ENCODE measurements at places on chromosomes 7 and 10. TPM values are rescaled to one million over a fixed set of nuclear protein-coding genes. Genes with fewer than 3 reads are reported as not detected.

DNA sequence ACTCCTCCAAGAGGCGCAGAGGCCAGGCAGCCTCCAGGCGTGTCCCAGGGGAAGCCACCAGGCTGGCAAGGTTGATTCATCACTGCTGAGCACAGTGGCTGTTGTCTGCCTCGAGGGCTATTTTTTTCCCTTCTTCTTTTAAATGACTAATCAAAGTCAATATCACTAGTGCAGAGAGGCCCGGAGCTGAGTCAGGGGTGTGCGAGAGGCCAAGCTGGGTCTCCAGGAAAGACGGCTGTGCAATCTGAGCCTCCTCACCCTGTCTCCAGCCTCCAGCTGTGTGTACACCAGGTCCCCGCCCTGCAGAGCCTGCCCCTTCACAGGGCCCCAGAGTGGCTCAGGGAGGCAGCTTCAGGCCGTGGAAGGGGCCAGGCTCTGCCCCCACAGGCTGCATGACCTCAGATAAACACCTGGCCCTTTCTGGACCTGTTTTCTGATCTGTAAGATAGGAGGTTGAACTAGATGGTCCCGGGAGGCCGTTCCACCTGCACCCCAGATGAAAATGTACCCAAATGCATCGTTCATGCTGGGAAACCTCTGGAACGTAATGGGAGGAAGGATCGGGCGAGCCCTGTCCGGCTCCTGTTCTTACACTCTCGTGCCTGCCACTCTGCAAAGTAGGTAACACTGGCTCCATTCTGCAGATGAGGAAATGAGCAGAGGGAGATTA lies 3.7 kb downstream of the STX1A start:
- ATAC-seq = peak; percentile 80

DNA sequence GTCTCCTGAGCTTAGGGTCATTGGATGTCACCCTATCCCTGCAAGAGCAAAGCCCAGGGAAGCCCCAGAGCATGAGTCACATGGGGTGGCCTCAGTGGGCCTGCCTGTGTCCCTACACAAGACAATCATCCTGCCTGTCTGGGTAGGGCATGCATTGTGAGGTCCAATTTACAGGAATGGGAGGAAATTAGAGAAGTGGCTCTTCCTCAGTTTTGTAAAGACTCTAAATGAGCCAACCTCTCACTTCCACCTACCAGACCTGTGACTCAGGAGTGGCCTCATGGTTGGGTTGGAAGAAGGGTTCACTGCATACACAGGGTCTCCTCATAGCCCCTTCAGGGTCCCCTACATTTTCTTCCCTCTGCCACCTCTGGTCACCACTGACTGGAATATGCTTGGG lies 43.6 kb upstream of the SMNDC1 start:
- no peak for ATAC-seq

DNA sequence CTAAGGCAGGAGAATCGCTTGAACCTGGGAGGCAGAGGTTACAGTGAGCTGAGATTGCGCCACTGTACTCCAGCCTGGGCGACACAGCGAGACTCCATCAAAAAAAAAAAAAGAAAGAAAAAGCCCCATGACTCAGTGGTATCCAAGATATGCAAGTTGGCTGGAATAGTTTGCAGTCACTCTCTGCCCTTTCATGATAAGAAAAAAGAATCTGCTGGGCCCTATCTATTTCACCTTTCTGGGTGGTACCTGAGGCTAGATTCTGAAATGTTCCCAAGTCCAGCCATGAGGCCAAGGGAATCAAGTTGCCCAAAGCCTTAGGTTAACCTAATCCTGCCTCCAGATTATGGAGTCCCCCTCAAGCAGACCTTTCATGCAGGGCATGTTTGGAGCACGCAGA lies 24.3 kb downstream of the NKX2-3 start:
- no peak for ATAC-seq

DNA sequence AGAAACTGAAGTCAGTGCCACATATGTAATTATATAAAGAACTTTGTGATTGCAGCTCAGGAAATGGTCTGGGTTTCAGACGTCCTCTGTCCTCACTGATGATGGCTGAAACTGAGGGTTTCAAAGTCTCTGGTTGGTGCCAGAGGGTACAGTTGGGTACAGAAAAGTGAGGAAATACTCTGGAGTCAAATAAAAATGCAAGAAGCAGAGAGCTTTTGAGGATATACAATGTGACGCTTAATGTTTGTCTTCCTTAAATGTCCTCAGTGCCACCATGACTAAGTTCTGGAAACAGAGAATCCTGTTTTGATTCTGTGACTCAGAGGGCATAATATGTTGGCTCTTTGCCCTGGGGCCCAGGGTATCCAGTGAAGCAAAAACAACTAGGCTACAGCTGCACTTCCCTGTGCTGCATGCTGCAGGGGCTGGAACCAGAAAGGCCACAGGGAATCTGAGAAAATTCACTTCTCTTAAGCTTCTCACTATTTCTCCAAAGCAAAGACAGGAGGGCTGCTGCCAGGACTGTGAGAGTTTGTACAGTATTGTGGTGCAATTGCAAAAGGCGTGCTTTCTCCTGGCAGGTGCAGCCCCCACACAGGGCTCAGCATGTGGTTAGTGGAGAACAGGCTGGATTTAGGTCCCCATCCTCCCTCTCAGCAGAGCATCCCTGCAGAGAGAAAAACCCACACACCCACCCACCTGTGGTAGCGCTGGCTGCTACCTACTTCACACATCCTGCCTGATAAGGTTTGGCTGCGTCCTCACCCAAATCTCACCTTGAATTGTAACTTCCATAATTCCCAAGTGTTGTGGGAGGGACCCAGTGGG lies 169.5 kb upstream of the SVIL start:
- ATAC-seq = no peak

DNA sequence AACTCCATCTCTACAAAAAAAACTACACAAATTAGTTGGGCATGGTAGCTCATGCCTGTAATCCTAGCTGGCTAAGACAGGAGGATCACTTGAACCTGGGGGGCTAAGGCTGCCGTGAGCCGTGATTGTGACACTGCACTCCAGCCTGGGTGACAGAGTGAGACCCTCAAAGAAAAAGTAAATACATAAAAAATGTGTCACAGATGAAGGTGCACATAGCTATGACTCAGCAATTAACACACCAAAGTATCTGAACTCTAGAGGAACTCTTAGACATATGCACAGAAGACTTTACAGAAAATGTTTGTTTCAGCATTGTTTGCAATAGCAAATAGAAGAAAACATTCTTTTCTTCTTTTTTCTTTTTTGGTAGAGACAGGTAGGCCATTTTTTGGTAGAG lies 8.3 kb downstream of the C10orf62 start:
- ATAC-seq = no peak

GRCh38 chr10:106919871-106920282 lies 244.6 kb downstream of the SORCS1 start:
- ATAC-seq = no peak

DNA sequence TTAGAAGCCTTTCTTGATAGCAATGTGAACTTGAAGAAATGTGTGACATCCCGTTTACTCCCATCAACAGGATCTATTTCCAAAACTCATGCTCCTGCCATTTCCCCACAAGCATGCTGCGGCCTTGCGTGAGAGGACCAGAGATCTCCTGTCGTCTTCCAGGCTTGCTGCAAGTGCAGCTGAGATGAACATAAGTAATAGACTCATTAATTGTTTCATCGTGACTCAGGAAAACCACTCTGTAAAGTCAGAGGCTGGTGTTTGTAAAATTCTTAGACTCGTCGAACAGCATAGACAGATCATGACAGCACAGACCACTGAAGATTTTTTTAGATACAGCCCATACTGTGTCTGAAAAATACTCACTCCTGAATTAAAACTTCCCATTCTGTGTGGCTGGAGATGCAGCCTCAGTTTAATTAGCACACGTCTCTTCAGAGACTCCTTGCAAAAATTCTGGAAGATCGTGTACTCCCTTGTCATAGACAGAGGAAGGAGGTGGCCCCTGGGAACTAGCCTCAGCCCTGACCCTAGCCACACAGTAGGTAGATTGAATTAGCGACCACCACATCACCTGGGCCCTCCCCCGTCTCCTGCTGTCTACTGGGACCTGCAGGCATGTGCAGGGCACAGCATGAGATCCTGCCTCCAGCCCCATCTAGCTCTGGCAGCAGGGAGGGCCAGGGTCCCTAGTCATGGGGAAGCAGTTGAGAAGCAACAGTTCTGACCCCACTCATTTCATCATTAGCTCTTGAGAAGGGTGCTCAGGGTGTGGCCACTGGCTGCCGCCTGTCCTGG lies 226.0 kb downstream of the CELF2 start:
- ATAC-seq = no peak

GRCh38 chr10:69464801-69465401 lies 13.6 kb downstream of the TSPAN15 start:
- no peak for ATAC-seq

GRCh38 chr10:7560519-7560918 lies 106.2 kb downstream of the ITIH5 start:
- no peak for ATAC-seq

- no peak for ATAC-seq
Observed at GRCh38 chr10:81280497-81281479, 594.2 kb upstream of the NRG3 start.

- no peak for ATAC-seq
Observed at GRCh38 chr10:48494073-48494472, 110.8 kb downstream of the ARHGAP22 start.

DNA sequence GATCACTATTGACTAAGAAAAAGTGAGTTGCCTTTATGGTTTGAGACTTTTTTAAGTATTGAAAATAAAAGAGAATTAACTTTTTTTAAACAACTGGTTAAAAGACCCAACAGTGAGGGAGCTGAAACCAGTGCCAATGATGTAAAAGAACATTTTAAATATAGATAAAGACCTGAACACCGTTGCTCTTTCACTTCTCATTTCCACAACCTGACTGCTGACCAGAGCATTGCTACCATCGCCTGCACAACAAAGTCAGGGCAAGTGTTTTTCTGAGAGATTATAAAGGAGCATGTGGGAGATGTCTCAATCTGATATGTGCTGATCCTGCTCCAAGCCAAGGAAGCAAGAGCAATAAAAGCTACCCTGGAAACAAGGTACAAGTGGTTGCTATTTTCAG lies 34.7 kb downstream of the IMMP2L start:
- ATAC-seq = no peak

DNA sequence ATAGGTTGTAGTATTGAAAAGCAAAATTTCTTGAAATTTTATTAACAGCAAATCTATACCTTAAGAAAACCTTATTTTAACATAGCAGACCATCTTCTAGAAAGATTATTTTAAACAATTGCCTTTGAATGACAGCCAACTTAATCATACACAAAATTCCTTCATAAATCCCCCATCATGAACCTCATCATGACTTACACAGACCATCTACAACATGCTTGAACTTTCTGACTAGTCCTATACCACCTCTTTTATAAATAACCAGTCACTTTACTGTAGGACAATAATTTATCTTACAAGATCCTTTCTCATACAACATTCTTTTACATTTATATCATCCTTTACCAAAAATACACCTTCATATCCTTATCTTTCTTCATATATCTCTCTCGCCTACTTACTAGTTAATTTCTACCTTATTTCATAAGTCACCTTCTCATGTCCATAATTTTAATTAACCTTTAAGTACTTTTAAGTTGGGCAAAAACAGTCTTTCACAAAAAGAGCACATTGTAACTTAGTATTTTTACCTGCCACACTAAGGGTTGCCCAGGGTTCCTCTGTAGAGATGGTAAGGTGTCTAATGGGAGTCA lies 16.6 kb upstream of the PTN start:
- ATAC-seq = no peak

GRCh38 chr7:143126146-143126545 lies 5.7 kb upstream of the PIP start:
- ATAC-seq = peak; percentile 92

- ATAC-seq = no peak
Observed at GRCh38 chr10:123998197-123999141, 94.9 kb downstream of the CHST15 start.

- ATAC-seq = no peak
Observed at GRCh38 chr10:24446739-24447138, 237.8 kb downstream of the KIAA1217 start.

- peak; percentile 67 for ATAC-seq
Observed at GRCh38 chr7:101912716-101913110, 95.3 kb downstream of the CUX1 start.

DNA sequence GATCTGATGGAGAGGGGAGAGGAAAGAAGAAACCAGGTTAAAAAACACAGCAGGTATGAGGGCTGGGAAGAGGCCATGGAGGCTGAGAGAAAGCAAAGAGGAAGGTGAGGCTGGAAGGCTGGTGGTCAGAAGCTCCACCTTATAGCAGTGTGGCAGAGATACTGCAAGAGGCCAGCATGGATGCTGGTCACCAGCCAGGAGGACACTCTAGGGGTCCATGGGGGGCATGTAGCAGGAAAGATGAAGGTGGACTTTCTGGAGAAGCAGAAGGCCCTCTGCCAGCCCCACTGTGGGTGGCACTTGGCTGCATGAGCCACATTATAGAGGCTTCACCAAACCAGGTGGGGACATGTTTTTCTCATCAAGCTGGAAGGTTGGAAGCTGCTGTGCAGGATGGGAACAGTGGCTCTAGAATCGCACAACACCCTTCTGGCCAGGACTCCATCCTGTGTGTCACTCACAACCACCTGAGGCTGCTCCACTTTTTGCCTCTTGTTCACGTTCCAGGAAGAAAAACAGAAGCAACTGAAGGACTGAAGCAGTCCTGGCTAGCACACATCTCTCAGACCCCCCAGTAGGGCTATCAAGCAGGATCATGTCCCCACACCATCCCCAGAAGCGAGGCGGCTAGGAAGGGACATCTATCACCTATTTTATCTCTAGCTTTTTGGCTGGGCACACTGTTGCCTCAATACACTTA lies 587.5 kb upstream of the MGMT start:
- no peak for ATAC-seq

GRCh38 chr10:31739711-31740110 lies 188.9 kb downstream of the ARHGAP12 start:
- peak; percentile 87 for ATAC-seq

DNA sequence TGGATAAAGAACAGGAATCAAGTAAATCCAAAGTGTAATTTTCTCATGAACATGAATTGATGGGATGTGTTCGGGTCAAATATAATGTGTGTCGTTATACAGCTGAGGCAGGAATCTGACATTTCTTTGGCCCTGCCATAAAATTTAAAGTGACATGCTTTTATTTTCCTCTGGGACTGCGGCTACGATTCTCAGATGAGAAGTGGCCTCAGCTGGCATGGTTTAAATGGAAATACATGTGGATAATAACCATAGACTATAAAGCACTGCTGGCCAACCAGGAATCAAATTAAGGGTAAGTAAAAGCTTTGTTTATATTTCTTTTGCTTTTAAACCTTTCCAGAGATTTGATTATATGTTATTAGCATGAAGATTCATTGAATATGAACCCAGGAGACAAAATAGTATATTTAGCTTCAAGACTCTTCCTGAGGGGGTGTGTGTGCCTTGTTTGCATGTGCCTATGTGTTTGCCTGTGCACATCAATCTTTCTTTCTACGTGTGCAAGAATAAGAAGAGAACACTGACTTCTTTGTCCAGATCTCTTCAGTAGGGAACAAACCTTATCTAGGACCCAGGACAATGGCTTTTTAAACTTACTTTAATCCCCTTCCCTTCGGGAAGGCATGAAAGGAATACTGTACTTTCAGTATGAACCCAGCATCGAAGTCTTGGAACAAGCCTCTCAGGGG lies 629.0 kb upstream of the PFKP start:
- ATAC-seq = peak; percentile 67

WDR37 gene
- total RNA-seq = 19.5 TPM

ADARB2 gene
- 1.4 TPM for total RNA-seq

TMEM236 gene
- not detected for total RNA-seq

SAMD9 gene
- total RNA-seq = 0.24 TPM

ELAPOR2 gene
- 0.46 TPM for total RNA-seq

NPSR1 gene
- total RNA-seq = not detected

LRRC18 gene
- not detected for total RNA-seq

TACC2 gene
- 47.8 TPM for total RNA-seq

PIK3AP1 gene
- total RNA-seq = 8.3 TPM

GARIN1A gene
- 2.7 TPM for total RNA-seq

GPC2 gene
- 103 TPM for total RNA-seq

CACNA2D1 gene
- total RNA-seq = 22.3 TPM

MOGAT3 gene
- total RNA-seq = 0.78 TPM

EVX1 gene
- total RNA-seq = not detected
